ENCODE measurements at places on chromosomes 1 and 21.

DNA sequence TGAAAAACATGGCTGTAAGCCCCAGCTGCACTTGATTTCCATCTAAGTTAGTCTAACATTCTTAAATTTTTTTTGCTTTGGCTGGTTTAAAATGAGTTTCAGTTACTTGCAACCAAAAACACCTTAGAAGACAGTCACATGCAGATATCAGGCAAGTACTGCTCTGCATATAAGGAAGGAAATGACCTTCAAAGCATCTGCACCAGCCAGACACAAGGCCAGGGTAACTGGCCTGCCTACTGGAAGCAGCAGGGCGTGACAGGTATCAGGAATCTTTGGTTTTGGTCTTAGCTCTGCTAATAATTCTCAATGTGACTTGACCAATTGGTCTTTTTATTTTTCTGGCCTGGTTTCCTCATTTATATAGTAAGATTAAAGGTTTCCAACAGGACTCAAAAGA is 33.5 kb downstream of the SCYL3 start:
- no peak for DNase-seq

DNA sequence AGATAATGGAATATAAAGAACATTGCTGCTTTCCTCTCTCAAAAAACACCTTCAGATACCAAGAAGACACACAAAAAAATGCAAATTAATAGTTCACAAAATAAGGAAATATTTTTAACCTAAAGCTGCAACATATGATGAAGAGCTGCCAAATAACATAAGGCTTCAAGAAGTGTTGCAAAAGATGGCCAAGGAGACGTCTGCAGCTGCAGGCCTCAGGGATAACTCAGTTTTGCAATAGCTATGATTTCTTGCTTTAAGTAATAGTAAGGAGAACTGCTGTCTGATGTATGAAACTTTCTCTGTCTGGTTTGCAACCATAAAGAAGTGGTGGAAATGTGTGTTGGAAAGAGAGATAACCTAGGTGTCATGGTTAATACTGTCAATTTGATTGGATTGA is 1237.5 kb downstream of the MRPL39 start:
- DNase-seq = no peak

DNA sequence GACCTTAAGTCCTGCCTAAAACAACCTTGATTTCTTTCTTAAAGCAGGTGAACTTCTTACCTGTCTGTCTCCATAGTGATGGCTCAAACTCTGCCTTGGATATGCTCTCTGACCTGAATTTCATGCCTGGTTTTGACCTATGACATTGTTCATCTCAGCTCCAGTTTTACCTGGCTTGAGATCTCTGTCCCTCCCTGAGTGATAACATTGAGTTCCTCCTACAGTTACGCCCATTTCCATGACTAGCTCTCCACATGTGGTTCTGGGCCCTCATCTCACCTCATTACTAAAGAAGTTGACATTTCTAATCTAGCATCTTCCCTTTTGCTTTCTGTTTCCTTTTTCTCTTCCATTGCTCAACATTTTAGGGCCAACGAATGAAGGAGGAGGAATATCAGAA is 233.1 kb downstream of the HHIPL2 start:
- no peak for DNase-seq

- no peak for DNase-seq
Observed at GRCh38 chr1:99327357-99327756, 63.1 kb downstream of the PLPPR4 start.

DNA sequence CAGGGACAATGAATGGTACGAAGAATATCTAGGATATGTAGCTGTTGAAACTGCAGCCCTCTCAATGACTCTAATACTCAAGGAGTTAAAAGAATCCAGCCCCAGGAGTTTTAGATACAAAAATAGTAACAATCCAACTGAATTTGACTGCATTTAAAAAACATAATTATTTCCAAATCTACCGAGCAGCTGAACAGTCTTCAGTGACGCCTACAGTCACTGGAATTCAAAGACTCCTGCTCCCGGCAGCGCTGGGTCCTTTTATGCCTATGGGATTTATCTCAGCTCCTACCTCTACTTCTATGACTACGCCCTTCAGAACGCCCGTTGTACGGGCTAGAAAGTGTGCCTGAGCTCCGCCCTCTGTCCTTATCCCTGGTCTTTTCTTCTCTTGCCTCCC is 55.7 kb downstream of the WARS2 start:
- DNase-seq = no peak

DNA sequence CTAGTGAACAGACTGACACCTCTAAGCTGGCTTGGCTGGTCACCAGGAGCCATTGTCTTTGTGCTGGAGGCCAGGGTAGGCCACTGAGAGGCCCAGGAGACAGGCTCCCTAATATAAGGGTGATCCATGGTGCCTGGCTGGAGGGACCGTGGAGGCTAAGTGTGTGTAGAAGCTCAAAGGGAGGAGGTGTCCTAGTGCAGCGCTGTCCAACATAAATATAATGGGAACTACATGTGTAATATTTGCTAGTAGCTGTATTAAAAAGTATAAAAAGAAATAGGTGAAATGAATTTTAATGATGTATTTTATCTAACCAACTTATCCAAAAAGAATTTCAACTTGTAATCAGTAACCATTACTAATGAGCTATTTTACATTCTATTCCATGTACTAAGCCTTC is 35.0 kb downstream of the SOX13 start:
- DNase-seq = no peak

DNA sequence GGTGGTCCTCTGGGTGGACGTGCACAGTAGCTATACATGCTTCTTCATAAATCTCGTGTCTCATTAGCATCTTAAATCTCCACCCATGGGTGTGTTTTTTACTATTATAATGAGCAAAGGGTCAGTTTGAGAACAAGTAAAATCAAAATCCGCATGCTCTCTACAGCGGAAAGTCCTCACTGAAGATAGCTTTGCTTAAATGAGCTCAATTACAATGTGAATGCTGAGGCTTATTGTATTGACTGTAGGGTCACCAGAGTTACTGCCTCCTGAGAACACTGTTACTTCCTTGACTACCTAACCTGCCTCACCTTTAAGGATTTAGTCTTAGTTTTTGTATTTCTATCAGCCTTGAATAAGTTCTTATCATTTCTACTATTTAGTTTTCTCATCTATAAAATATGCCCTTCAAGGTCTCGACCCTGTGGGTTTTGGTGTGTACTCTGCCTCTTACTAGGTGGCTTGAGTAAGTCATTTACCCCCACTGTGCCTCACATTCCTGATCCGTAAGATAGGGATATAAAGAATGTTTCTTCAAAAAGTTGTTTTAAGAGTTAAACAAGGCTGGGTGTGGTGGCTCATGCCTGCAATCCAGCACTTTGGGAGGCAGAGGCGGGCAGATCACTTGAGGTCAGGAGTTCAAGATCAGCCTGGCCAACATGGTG is 7.9 kb downstream of the SLAMF7 start:
- no peak for DNase-seq

DNA sequence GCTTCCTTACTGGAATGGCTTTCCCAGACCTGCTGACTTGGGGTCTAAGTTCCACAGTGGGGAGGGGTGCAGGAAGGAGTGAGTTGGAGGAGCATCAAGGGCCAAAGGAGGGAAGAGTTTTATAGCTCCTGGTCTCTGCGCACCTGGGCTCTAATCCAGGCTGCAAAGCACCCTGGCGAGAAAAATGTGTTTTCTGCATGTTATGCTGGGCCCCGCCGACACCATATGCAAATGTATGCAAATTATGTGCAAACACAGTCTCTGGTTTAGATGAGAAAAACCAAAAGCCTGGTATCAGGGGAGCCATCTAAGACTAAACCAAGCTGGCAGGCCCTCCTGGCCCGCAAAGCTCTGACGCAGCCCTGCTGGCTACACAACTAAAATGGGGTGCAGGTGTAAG is 95.0 kb downstream of the VWA5B1 start:
- DNase-seq = no peak

- DNase-seq = no peak
Observed at GRCh38 chr1:81950037-81950436, 149.3 kb downstream of the ADGRL2 start.

DNA sequence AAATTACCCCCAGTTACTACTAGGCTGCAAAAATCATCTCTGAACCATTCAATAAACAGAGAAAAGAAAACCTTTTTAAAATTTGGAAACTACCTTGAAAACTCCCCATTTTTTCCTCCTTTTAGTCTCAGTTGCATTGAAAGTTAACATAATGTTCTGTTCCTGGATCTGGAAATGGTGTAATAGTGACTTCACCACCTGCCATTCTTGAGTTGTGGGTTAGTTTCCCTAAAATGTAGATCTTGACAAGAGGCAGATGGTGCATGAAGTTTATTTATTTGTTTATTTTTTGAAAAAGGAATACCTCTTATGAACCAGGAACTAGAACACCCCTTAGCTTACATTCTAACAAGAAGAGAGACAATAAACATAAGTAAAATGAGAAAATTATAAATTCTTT is 72.8 kb downstream of the ATF6 start:
- DNase-seq = no peak

DNA sequence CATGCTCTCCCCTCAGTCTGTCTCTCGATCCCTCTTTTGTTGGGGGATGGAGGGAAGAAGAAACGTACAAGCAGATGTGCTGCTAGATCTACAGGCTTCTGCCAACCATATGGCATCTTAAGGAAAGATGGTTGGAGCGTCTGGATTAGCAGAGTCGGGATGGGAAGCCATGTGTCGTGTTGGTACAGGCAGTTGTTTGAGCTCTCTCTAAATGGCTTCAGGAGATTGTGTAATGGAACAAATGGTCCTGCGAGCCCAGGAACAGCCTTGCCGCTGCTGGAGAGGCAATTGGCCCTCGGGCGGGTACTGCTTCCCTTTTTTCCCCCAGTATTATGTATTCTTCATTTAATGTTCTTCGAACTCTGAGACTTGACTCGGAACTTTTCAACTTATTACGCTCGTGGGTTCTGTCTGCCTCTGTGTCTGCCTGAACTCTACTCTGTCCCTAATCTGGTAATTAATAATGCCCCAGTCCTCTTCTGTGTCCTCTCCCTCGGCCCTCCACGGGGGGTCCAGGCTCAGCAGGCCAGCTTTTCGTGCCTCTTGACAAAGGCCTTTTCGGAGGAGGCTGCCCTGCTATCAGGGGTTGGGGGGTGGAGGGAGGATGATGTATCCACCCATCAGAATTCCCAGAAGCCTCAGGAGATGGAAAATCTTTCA is 215.3 kb downstream of the SDCCAG8 start:
- DNase-seq = no peak

- peak; percentile 87 for DNase-seq
Observed at GRCh38 chr1:236066828-236067386, 2.0 kb upstream of the NID1 start.

DNA sequence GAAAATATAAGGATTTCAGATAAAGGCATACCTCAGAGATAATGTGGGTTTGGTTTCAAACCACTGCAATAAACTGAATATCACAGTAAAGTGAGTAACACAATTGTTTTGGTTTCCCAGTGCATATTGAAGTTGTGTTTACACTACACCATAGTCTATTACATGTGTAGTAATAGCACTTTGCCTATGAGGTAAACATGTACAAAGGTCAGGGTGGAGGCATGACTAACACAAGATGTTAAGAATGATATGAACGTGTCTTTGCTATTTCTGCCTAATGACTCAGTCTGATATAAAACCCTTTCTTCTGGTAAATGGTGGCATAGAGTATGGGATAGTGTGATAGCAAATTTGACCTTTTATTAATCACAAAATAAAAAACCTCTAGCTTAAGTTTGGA is 621.5 kb upstream of the ADGRL2 start:
- DNase-seq = no peak

DNA sequence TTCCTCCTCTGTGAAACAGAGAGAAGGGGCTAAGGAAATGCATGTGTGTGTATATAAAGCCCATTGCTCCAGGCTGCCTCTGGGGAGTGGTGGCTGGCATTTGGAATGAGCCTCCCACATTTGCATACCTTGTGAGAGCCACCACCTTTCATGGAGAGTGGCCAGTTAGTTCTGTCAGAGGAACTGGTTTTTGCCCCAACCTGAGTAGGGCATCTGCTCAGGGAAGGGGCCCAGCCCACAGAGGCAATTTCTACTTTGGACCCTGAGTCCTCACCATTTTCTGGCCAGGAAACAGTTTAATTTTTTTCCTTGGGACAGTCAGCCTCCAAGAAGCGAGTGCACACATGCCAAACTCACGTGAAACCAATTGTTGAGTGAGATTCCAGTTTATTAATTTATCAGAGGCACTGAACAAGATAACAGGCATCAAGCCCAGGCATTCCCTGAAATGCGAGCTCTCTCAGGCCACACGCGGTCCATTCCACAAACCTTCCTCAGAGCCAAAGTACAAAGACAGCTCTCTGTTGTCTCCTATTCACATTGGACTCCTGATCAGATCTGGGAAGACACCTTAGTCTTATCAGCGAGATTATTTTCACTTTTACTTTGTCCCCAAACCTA is 1.0 kb upstream of the SLC6A9 start:
- DNase-seq = no peak

DNA sequence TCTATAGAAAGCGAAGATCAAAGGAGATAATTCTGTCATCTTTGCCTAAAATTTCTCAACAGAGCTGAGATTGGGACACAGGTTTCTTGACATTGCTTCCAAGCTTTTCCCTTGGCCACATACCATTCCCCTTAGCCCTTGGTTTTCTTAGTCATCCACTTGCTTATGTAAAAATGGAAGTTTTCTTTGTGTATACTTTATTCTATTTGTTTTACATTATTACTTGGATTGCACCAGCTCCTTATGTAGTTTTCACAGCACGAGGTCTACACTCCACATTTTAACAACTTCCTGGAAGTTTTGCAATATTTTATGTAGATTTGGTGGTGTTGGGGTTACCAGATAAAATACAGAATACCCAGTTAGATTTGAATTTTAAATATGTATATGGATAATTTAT is 129.8 kb downstream of the PLA2G4A start:
- DNase-seq = no peak

DNA sequence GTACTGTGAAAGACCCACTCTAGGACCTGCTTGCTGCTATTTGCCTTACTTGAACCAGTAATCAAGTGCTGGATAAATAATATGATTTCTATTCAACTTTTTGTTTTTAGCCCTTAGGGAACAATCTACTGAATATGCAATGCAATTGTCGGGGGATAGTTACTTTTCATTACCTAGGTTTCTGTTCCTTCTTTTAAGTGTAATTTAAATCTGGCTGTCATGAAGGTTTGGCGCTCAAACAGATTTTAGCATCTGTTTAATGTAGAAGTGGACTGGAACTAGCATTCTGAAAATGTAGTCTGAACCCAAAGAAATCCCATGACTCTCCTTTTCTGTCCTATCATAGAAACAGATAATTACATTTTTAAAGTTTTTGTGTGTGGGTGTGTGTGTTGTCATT is 4.8 kb downstream of the MGST3 start:
- DNase-seq = no peak

GRCh38 chr21:39141502-39141901 is 41.7 kb downstream of the PSMG1 start:
- DNase-seq = no peak

DNA sequence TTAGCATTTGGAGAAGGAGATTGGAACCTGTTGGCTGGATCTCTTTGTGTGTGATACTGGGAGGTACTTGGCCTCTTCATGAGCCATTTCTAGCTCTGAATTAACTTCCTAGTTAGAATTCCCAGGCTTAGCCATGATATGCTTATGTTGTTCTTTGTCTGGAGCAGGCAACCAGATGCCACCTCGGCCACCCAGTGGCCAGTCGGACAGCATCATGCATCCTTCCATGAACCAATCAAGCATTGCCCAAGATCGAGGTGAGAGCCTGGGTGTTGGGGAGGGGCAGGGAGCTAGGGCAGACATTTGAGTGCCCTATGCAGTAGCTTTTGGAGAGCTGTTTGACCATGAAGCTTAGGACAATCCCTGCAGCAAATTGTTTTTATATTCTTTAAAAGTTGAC is 26.5 kb upstream of the PIGV start:
- peak; percentile 28 for DNase-seq

- DNase-seq = no peak
Observed at GRCh38 chr1:54975356-54976108, 4.9 kb upstream of the TMEM61 start.

Measured in CD4-positive, alpha-beta T cell (primary cell).